ENCODE measurements at places on chromosomes 2 and 18.

- DNase-seq: no peak
Measured at GRCh38 chr2:207463433-207463832, 66.3 kb upstream of the CREB1 start.

DNA sequence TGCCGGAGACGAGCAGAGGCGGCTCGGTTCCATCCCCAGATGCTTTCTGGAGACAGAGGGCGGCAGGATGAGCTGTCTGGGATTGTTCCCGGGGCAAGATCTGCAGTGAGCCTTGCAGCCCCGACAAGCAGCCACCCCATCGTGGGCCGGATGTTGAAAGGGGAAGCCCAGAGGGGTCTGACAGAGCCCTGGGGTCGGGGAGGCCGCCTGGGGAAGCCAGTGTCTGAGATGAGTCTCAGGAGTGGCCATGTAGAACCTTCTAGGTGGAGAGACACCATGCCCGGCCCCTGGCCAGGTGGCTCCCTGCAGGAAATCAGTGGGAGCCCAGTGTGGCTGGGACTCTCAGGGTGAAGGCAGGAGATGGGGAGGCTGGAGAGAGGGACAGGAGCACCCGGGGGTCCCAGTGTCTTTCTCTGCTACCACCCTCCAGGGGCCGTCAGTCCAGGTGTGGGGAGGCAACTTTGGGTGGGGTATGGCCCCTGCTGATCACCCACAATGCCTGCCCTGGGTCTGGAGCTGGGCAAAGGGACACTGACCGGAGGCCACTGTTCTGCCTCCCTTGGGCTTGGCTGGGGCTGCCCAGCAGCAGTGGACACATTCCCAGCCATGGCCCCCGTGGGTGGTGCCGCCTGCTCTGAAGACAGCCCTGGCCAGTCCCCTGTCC, 128.3 kb upstream of the HS6ST1 start:
- no peak for DNase-seq

DNA sequence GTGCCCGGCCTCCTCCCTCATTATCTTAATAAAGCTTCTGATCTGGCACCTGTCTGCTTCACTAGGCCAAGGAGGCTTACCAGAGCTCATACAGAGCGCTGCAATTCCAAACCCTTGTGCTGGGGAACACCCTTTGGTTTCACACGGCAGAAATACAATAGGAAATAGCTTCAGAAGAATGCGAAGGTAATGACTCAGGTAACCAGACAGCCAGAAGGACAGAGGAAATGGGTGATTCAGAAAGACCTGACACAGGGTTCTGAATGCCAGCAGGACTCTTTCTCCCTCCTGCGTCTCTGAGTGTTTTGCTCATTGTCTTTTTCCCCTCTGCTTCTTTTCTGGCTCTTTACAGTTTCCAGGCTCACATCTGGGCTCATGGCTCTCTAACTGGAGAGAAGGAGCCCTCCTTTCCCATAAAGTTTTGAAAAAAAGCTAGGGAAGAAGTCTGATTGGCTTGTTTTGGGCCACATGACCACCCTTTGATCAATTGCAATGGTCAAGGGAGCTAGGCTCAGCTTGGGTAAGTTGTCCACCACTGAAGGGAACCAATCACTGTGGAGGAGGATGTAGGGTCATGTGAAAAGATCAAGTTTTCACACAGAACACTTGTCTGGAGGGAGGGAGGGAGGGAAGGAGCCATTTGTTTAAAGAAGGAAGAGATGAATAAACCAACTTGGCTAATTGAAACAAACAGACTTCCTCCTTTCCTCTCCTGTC, 90.5 kb upstream of the UPP2 start:
- no peak for DNase-seq

DNA sequence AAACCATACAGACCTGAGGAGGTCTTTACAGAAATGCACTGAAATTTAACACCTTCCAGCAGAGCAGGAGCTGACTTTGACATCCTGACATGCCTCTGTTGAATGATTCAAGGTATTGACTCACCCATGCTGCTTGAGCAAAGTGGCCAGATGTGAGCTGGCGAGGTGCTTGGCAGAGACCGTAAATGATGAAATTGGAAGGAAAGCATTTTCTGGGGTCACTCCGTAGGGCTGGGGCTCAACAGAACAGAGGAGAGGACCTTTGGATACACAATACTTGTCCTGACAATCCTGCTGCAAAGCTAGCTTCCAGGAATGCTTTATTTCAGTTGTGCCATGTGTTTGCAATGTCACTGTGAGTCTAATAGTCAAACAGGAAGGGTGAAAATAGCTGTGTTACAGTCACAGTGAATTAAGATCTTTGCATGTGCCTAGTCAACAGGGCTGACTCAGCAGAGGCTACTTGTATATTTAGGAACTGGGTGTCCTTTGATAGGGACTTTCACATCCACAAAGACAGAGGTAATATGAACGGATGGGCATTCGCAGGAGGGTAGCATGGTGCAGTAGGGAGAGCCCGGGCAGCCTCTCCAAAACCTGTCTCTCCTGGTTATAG, 31.6 kb upstream of the NCK2 start:
- no peak for DNase-seq

GRCh38 chr18:65287652-65288051, 463.2 kb upstream of the CDH7 start:
- DNase-seq: no peak
